Liver (tissue), 10 donors: ENCODE measurements at places on chromosomes 7 and 10. TPM values are rescaled to one million over a fixed set of nuclear protein-coding genes. Genes with fewer than 3 reads are reported as not detected.

DNA sequence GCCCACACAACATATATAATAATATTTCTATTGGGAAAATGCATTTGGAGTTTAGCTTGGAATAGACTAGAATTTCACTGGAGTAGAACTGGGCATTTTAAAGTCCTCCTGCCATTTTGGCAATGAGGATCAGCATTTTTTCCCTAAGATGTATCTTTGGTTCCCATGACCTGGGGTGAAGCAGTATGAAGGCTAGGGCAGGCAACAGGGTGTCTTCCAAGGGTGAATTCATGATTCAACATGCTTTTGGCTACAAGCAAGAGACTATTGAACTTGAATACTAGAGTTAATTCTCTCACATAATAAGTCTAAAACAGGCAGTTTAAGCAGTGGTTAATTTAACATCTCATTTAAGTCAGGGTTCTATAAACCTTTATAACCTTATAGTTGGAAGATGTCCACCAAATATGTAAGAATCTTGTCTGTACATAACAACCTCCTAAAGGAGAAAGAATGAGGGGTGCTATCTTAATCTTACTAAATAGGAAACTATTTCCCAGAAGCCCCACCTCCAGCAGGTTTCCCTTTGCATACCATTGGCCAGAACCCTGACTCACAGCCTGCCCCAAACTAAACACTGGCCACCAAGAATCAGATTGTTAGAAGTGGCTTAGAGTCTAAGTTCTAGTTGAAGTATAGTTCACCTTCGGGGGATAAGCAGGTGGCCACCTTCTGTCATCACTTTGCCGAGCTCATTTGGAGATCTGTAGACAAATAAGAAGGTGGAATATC lies 96.0 kb upstream of the PRPS1L1 start:
- no peak for DNase-seq

DNA sequence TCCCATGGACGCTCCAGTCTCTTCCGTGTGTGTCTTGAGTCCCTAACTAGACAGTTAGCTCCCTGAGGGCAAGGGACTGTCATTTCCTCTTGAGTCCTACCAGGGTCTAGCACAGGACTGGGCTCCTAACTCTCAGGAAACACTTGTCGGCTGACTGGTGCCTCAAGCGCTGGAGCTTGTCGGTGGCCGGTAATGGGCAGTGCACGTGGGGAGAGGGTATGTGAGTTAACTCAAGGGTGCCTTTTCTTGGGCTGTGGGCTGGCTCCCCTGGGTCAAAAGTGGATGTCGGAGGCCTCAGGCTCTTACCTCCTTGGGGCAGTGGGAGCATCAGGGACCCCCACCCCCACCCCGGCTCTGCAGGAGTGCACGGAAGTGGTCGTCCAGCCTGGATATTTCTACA lies 32.9 kb downstream of the ZNF775 start:
- DNase-seq: no peak

DNA sequence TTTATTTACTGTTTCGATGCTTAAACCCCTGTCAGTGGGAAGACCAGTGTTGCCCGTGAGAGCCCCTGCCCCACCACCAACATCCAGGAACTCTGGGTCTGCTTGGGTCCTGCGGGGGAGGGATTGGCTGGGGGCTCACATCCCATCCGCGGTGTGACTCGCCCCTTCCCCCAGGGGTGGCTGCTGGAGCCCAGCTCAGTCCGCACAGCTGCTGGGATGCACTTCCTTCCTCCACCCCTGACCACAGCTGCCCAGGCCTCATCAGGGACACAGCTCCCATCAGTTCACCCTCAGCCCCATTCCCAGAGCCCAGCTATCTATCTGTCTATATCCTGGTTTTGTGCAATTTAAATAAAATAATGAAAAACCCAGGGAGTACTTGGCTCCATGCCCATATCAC lies 54.5 kb downstream of the JAKMIP3 start:
- DNase-seq: no peak

- DNase-seq: no peak
Observed at GRCh38 chr7:136049818-136050461, 72.8 kb upstream of the MTPN start.

GRCh38 chr10:36515319-36515718 lies 610.1 kb upstream of the ANKRD30A start:
- no peak for DNase-seq

DNA sequence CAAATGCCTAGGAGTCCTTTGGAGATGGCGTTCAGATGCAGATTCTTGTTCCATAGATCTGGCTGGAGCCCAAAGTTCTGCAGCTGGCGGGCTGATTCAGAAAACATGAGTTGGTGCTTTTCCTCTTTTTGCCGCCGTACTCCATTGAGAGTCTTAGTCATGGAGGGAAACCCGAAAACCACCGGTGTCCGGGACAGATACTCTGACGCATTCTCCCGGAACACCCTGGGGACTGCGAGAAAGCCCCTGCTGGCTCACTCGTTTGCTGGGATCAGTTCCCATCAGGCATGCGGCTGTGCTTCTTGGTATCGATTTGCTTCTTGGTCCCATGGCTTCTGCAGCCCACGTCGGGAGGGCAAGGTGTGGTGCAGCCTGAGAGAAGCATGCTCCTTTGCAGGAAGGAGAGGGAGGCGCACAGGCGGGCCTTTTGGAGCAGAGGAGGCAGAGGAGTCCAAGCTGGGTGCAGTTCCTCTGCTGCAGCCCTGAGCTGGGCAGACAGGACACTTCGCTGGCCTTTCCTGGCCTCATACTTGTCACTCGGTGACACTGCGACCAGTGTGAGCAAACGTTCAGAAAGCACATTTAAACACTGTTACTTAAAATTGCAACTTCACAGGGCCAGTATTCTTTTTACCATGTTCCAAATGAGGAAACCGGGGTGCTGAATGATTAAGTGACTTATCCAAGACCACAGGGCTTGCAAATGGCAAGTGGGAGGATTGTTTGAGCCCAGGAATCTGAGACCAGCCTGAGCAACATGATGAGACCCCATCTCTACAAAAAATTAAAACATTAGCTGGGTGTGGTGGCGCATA lies 30.6 kb upstream of the PFKFB3 start:
- DNase-seq: no peak

DNA sequence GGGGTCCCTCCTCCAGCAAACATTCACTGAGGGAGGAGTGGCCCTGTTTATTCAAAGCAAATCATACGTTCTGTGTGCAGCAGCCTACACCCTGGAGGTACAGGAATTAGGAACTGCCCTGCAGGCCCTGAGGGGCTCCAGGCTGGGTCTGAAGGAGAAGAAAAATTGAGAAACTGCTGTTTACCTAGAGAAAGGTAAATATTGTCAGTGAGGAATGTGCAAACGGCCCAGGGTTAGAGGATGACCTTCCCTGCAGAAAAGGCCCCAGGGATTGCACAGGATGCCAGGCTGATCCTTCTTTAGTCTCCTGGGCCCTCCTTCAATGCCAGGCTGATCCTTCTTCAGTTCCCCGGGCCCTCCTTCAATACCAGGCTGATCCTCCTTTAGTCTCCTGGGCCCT lies 5.7 kb downstream of the CALML5 start:
- DNase-seq: no peak

- DNase-seq: no peak
Observed at GRCh38 chr10:75283671-75284470, 48.1 kb upstream of the COMTD1 start.

DNA sequence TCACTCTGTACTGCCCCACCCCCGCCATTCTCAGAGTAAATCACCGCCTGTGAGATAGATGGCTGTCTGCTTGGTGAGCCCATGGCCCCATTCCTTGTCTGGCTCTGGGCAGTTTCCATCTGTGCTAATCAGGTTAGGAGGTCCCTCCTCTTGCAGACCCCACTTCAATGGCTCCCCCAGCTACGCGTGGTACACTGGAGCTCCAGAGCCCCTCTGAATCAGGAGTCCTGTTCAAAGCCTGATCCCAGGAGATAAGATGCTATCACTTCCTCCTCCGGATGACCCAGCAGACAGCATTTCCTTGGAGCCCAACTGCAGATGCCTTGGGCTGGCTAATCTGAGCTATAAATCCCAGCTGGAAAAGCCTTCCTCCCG lies 122.3 kb downstream of the SH3PXD2A start:
- no peak for DNase-seq

The ANKRD7 gene
- not detected for polyA plus RNA-seq

The MYPN gene
- 0.01 TPM for polyA plus RNA-seq
